Colonic mucosa (tissue), 4 donors: ENCODE measurements at places on chromosomes 2 and 18. TPM values are rescaled to one million over a fixed set of nuclear protein-coding genes. Genes with fewer than 3 reads are reported as not detected.
A peak's percentile ranks its signal among the peaks of the same experiment; 100 is the strongest.

Gene UPP2
- not detected for total RNA-seq

DNA sequence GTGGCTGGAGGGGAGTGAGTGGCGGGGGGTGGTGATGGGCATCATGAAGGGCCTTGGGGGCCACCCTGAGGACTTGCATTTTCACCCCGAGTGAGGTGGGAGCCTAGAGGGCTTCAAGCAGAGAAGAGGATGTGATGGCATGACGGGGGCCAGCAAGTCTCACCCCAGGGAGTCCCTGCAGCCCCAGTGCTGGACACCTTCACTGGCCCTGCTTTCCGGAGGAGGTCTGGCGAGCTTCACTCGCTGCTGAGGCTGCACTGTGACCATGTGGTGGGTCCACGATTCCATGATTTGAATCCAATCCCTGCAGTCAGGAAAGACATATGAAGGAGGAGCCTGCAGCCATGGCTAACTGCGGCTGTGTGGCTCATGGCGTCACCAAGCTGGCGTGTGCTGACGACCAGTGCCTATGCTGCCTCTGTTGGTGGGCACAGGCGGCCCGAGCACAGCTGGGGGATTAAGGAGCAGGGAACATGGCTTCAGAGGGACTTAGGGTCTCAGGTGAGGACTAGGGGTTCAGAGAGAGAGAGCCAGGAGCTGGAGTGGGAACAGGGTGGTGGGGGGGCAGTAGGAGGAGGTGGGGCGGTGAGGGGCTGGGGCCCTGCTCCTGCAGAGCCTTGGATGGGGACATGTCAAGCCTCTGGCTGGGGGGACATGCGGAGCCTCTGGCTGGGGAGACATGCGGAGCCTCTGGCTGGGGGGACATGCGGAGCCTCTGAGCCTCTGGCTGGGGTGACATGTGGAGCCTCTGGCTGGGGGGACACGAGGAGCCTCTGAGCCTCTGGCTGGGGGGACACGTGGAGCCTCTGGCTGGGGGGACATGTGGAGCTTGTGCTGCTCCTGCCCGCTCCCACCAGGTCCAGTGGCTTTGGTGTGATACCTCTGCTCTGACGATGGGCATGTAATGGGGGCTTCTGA is 3.6 kb downstream of the ZAP70 start:
- no peak for DNase-seq

Gene PSMA8
- total RNA-seq: not detected

Gene C2orf69
- 17.8 TPM for total RNA-seq

Gene SERPINB4
- not detected for total RNA-seq

Gene DSG1
- not detected for total RNA-seq

GRCh38 chr2:26245810-26246209 is 1.1 kb downstream of the HADHB start:
- no peak for DNase-seq

- DNase-seq: no peak
Observed at GRCh38 chr2:239152916-239153305, 247.9 kb downstream of the HDAC4 start.

GRCh38 chr2:241218131-241219029 is 29.9 kb downstream of the ANO7 start:
- peak; percentile 34 for DNase-seq

DNA sequence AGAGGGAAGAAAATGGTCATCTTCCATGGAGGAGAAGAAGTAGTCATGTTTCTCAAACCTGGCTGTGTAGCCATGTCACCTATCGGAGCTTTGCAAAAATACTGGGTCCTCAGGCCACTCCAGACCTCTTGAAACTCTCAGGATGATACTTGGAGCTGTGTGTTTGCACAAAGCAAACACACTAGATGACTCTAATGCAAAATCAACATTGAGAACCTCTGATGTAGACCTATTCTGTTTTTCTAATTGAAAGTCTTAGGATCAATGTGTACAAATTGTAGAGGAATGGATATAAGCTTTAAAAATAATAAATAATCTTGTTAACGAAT is 444.3 kb downstream of the RND3 start:
- no peak for DNase-seq

Gene NYAP2
- total RNA-seq: 0.12 TPM

Gene CD207
- total RNA-seq: not detected

GRCh38 chr2:26605195-26605998 is 35.8 kb downstream of the CIB4 start:
- peak; percentile 45 for DNase-seq

Gene POTEE
- 0.22 TPM for total RNA-seq

Gene C2orf15
- total RNA-seq: 3.6 TPM

GRCh38 chr18:31977270-31977872 is 34.4 kb upstream of the TRAPPC8 start:
- peak; percentile 33 for DNase-seq

GRCh38 chr2:65407240-65407639 is 25.2 kb downstream of the SPRED2 start:
- no peak for DNase-seq

DNA sequence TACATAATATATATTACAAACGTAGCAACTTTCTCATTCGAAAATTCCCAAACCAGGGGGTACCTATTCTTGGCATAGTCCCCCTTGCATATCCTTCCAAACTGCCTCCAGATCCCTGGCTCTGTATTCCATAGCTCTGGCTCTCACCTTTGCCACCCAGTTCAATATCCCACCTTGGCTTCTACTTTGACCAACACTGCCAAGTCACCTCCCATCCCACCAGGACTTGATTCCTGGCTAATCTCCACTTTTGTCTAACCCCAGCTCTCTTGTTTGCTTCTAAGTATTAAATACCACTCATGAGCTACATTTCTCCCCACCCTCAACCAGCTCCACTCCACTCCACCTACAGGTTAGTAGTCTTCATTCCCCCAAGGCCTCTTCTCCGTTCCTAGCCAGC is 103.2 kb upstream of the WDR75 start:
- DNase-seq: no peak

Gene LAMA1
- total RNA-seq: 24.2 TPM

DNA sequence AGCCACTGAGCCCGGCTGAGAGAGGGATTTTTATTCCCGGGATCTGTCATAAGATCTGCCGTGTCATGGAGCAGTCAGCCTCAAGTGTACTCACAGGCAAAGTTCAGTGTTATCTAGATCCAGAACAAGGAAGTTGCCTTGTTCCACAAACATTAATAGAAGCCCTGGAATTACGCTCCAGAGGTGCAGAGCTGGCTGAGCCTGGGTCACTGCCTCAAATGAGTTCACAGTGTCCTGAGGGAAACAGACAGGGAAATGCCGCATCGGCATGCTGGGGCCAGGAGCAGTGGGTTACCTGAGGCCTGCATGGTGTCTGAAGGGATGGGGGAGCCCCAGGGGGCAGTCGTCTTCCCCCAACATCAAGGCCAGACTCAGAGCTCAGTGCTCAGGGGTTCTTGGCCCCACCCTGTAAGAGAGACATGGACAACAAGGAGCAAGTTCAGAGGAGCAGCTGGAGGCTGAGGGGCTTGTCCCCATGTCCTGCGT is 42.7 kb upstream of the ODC1 start:
- DNase-seq: peak; percentile 64

DNA sequence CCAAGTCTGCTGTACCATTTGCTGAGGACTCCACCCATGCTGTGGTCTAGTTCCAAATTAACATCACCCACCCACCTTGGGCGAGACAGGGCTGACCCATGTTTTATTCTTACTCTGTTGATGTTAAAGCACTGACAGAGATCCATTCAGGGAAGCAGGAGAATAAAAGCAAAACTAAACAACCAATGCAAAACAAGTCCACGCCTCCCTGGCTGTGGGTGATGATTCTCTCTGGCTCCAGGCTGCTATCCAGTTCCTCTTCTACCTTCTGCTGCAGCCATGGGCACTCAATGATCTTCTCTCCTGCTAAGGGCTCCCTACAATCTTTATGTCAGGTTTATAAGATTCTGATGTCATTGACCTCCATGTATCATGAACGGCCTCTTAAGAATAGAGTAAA is 786.6 kb upstream of the ID2 start:
- DNase-seq: no peak

Gene DAW1
- not detected for total RNA-seq
